HuH-7 (cell line): ENCODE measurements at places on chromosomes 12 and 14.

GRCh38 chr12:103858953-103859601 lies 18.0 kb upstream of the NT5DC3 start:
- no peak for DNase-seq

- no peak for DNase-seq
Observed at GRCh38 chr12:93938317-93938716, 210.1 kb upstream of the PLXNC1 start.

DNA sequence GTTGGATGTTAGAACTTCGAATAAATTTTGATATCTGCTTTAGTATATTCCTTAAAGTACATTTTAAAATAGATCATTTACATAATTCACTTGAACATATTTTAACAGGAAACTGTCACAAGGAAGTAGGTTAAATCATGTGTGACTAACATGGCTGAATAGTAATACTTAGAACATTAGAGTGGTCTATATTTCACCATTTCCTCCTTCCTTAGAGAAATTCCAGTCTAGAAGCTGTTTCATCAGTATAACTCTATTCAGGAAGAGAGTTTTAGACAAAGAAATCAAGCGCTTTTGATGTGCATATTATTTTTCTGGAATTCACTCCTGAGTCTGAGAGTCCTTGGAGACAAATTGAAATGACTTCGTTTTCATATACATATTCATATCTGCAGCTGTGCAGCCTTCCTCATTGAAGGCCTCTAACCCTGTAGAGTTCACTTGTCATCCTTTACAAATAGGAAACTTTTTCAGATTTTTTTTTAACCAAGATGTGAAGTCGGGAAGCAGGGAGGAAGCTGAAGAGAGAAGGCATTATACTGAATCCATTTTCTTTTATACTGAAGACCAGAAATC lies 28.4 kb downstream of the IRAK3 start:
- no peak for DNase-seq

DNA sequence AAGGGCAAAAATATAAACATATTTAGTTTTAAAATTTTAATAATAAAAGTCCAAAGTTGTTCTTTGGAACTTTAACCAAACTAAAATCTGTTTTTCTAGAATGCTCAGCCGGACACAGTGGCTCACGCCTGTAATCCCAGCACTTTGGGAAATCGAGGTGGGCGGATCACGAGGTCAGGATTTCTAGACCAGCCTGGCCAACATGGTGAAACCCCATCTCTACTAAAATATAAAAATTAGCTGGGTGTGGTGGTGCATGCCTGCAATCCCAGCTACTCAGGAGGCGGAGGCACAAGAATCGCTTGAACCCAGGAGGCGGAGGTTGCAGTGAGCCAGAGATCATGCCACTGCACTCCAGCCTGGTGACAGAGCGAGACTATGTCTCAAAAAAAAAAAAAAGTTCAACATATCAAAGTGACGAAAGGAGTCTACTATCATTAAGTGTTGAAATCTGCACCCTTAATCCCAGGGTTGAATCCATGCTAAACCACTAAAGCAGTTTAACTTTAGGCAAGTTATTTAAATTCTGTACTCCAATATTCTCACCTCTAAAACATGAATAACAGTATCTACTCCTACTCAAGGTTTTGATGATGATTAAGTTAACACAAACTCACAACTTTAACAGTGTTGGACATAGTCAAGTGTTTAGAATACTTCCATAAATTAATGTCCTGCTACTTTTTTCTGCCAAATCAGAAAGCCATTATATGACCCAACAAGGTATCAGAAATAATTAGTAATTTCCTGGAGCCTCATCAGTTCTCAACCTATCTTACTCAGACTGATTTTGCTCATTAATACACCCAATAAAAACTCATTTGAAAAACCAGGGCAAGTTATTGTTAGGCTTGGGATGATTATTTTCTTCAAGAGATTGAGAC lies 11.0 kb downstream of the HNRNPC start:
- no peak for DNase-seq

GRCh38 chr12:467591-467990 lies 7.9 kb downstream of the B4GALNT3 start:
- DNase-seq = no peak

- no peak for DNase-seq
Observed at GRCh38 chr12:110566993-110567392, 16.1 kb downstream of the PPTC7 start.

DNA sequence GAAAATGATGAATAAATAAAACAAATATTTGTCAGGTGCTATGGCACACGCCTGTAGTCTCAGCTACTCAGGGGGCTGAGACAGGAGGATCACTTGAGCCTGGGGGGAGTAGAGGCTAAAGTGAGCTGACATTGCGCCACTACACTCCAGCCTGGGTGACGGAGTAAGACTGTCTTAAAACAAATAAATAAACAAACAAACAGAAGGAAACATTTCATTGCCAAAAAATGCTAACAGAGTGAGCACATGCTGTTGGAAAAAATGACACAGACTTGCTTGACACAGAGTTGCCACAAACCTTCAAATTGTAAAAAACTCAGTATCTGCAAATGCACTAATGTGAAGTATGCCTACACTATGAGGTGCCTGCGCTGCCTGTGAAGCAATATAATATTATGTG lies 50.8 kb upstream of the AP4S1 start:
- no peak for DNase-seq

GRCh38 chr14:22210906-22211305 lies 378.1 kb downstream of the DAD1 start:
- DNase-seq = no peak

DNA sequence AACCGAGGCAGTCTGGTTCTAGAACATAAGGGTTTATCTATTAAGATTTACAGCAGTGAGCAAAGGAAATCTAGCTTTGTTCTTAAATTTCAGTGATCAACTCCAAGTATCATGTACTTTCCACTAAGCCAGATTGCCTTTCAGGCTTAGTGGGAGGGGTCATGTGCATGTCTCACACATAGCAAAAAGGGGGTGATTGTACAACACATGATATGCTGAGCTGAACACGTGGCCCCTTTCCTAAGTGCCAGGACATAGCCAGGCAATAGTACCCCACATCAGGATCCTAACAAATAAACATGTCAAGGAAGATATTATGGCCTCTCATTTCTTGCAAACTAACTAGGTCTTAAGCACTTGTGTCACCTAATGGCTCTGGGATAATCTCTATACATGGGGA lies 347.2 kb downstream of the C12orf75 start:
- no peak for DNase-seq

DNA sequence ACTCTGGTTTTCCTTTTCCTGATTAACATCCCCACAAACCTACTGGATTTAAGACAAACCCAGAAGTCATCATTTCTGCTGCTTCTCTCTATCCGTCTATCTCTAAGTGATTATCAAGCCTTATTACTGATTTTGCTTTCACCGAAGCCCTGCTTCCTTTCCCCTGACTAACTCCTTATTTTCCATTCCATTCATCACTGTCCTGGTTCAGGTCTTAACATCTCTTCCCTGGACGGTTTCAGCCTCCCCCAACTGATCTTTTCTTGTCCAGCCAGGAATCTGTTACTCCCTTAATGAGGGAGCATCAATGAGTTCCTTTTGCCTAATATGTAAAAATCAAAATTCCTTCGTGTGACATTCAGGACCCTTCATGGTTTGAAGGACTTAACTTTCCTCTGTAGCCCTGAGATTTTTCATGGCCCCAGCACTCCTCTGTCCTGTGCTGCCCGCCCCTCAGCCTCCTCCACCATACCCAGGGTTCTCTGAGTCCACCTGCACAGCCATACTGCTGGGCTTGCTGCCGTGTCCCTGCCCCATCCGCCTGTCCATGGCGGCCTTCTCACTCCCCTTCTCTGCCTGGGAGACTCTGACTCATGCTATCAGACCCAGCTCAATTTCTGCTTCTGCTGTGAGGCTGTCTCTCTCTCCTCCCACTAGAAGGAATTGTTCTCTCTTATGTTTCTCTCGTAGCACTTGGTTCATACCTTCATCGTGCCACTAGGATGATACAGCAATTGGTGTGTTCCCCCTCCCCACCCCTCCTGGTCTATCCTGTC lies 167.8 kb upstream of the HIF1A start:
- DNase-seq = no peak

GRCh38 chr12:5094551-5094950 lies 50.9 kb downstream of the KCNA5 start:
- DNase-seq = no peak

- no peak for DNase-seq
Observed at GRCh38 chr12:24111616-24112015, 162.1 kb upstream of the SOX5 start.

- no peak for DNase-seq
Observed at GRCh38 chr14:96805956-96806355, 8.8 kb downstream of the VRK1 start.

DNA sequence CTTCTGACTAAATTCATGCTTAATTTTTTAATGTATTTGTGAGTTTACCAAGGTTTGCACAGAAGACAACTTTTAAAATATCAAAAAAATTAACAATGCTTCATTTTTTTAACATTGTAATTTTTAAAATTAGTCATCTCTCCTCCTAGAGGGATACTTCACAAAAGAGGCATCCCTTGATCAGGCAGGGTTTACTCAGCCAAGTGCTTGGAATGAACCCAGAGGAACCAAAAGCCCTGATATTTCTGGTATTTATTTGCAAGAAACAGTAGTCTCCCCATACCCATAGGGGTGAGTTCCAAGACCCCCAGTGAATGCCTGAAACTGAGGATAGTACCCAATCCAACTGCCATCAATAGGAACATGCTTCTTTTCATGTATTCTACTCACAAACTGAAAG lies 52.5 kb downstream of the GARIN6 start:
- no peak for DNase-seq

- no peak for DNase-seq
Observed at GRCh38 chr14:69994002-69994401, 114.8 kb downstream of the SMOC1 start.

- DNase-seq = no peak
Observed at GRCh38 chr14:84288781-84289180, 1241.2 kb upstream of the FLRT2 start.

DNA sequence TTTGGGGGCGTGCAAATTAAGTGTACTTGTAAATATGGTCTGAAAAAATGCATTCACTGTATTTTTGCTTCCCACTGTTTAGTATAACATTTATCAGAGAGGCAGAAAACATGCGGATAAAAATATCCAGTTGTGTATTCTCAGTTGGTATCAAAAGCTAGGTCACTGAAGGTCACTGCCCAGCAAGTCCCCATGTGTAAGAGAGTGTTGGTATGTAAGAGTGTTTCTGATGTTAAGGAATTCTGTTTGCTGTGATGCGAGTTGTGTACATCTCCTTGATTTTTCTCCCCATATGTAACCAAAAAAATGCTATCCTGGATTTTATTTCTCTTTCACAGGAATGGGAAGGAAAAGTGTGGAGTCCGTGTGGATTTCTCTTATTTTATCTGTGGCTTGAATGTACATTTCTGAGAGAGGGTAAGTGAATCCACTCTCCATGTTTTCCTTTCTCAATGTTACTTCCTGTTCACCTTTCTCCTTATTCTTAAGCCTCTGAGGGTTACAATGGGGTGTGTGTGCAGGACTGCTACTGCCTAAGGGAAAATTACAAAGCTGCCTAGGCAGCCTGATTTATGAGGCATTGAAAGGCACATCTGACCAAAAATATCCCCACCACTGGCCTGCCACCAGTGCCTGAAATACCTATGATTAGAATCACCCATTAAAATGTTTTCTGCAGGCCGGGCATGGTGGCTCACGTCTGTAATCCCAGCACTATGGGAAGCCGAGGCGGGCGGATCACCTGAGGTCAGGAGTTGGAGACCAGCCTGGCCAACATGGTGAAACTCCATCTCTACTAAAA lies 97.9 kb upstream of the USP44 start:
- no peak for DNase-seq

- no peak for DNase-seq
Observed at GRCh38 chr14:47302121-47302520, 373.3 kb downstream of the MDGA2 start.

DNA sequence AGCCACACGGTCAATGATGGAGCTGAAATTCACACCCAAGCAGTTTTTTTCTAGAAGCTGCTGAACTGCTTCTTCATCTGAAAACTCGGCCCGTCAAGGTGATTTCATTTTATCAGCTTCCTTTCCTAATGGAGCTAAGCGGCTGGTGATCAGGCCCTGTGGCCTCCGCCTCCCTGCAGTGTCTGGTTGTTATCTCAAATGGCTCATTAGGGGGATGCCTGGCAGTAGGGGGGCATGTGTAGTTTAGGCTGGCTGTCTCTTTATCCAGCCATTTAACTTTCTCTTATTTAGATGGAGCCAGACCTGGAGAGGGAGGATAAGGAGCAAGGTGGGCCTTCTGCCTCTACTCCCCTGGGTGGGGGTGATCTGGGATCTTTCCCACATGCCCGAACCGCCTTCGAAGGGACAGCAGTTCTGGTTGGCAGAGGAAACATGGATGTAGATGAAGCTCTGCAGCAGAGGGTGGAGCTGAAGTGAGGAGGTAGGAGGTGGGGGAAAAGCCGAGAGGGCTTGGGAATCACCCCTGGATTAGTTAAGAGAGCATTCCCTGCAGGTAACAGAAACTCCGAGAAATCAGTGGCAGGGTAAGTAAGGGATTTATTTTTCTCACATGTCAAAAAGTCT lies 64.4 kb downstream of the TGFB3 start:
- DNase-seq = no peak

DNA sequence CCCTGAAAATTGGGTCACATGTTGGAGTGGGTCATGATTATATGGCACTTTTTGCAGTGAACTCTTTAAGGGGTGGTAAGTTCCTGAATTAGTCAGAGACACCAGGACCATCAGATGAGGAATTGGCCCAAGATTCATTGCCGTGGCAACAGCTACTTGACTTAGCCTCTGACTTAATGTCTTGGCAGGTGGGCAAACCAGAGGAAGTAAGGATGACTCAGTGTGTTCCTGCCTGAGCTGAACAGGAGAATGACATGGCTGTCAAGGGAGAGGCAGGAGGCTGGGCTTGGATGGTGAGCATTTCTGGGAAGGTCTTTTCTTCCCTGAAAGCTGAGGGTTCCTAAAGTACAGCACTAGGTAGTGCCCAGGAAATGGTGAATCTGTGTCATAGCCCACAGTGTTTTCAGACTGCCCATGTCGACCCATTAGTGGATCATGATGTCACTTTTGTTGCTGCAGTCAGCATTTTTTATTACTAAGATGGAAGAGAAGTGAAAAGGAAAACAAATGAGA lies 170.1 kb upstream of the PWP1 start:
- DNase-seq = no peak

- no peak for DNase-seq
Observed at GRCh38 chr12:102061096-102061559, 663 bp downstream of the WASHC3 start.

- no peak for DNase-seq
Observed at GRCh38 chr12:64323476-64324225, 66.9 kb downstream of the C12orf56 start.
